ENCODE measurements at places on chromosomes 13 and 19.

GRCh38 chr13:80173224-80173623 is 167.7 kb downstream of the SPRY2 start:
- no peak for DNase-seq

DNA sequence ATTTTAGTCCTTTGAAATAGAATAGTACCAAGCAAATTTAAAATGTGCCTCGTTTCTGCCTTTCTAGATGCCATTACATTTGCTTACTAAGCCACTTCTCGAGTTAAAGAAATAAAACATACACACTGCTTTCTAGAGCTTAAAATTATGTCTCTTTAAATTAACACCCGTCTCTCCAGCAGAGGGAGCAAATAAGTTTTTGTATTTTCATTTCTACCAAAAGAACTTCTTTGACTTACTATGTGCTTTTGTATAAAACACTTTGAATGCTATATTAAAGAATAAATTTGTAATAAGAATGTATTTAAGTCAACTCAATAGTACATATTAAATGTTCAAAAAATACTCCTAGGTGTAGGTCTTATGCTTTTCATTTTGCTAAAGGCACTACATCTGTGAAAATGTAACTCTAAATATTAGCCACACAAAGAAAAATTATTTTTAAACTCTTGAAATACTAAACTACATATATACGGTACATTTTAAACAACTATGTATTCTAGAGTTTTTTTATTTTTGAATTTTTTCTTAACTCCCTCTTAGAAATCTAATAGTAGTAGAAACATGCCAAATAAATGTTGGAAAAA is 269.3 kb upstream of the MIR17HG start:
- DNase-seq, result no peak

- DNase-seq, result no peak
Observed at GRCh38 chr13:99969919-99970650, 1.5 kb downstream of the ZIC5 start.

GRCh38 chr13:36345438-36346221 is 564 bp downstream of the SPART start:
- DNase-seq, result peak; percentile 78

DNA sequence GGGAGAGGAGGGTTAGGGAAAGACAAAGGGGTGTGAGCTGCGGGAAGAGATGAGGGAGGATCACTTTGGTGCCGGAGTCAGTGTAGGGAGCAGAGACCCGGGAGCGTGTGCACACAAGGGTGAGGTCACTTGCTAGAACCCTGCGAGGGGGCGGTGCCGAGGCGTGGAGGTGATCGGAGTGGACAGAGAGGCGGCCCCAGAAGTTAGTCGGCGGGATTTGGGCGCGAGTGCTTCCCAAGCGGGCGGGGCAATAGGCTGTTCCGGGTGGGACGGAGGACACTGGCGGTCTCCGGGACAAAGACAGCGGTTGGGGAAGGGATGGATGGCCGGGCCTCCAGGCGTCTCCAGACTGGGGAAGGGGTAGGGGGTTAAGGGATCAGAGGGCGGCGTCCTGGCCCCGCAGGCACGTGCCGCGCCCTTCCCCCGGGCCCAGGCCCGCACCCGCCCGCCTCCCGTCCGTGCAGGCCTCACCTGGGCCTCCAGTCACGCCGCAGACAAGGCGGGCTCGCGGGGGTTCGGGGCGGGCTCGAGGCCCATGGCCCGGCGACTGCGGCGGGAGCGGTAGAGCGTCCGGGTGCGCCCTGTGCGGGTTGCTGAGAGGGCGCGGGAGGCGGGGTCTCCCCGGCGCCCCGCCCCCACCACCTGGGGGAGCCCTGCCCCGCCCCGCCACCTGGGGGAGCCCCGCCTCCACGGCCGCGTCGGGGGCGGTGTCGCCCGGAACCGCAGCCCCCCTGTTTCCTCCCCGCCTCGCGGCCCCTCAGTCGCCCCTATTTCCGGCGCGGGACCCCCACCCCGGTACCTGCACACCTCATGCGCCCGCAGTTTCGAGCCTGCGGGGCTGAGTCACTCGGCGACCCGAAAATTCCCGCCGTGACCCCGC is at the start of gene LPAR2:
LPAR2 (minus strand) TSS at position 600 of the 880 bp plus-strand sequence. CDS start 945 bp downstream, outside the sequence.
- DNase-seq, result no peak

DNA sequence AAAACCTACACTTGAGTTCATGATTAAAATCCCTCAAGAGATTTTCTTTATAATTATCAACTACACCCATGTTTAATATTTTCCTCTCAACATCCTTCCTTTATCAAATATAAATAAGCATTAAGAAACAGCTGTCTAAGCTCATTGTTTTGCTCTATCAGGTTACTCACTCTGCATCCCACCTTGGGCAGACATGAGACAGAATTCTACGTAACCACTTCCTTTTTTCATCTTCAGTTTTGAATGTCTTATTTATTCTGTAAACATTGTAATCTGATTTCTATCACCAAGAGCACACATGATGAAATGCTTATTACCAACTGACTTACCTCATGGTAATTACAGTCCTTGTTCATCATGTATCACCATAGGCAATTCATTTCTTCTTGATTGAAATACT is 1256.6 kb upstream of the ATXN8OS start:
- no peak for DNase-seq

GRCh38 chr13:43009506-43009905 is 13.9 kb upstream of the DNAJC15 start:
- DNase-seq, result no peak

Data from AG09319 (cell line).